ENCODE measurements at places on chromosomes 4 and X. TPM values are rescaled to one million over a fixed set of nuclear protein-coding genes. Genes with fewer than 3 reads are reported as not detected.

BMP3 gene
- not detected for total RNA-seq

RIPPLY1 gene
- total RNA-seq = not detected

MED28 gene
- total RNA-seq = 10.9 TPM

PGRMC1 gene
- 124 TPM for total RNA-seq

ERAS gene
- not detected for total RNA-seq

ABCD1 gene
- total RNA-seq = 16.3 TPM

MUC7 gene
- not detected for total RNA-seq

IL2RG gene
- not detected for total RNA-seq

PAGE5 gene
- not detected for total RNA-seq

GAB3 gene
- total RNA-seq = 6.9 TPM

DNA sequence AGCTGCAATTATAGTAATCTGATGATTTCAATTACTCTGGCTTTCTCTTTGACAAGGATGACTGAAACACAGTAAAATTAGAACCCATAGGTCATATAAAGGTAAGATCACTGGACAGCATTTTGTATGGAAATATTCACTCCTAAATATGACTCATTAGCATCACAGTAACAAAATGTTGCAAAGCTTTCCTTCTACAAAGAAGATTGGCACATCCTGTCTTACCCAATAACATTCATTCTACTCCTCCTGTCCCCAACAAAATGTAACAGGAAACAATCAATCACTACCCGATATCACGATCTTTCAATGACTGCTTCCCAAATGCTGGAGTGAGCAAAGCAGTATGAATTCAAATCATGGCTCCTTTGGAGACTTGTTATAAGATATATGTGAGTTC is 95.3 kb downstream of the FANCB start:
- DNase-seq = peak; percentile 69

GRCh38 chr4:109113521-109113920 is 188.9 kb downstream of the COL25A1 start:
- no peak for DNase-seq

DNA sequence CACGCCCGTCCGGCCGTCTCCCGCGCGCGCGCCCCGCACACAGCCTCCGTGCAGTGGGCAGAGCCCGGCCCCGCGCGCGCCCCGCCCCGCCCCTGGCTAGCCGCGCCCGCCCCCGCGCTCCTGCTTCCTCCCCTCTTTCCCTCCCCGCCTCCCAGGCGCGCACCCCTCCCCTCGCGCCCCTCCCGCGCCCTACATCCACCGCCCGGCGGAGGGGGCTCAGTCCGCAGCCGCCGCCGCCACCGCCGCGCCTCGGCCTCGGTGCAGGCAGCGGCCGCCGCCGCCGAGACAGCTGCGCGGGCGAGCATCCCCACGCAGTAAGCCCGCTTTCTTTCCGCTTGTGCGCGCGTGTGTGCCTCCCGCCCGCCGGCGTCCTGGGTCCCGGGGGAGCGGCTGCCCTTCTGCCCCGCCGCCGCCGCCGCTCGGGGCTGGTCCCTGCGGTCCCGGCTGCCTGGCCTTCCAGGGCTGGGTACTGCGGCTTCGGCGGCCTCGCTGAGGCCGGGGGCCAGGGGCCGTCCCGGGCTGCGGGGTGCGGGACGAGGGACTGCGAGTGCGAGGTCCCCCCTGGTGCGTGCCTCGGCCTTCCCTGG is at the start of gene FHL1:
Gene FHL1, plus strand, starts transcription at position 219 of the 587 bp plus-strand sequence.
- DNase-seq = peak; percentile 91

- no peak for DNase-seq
Observed at GRCh38 chr4:139672215-139672614, 6.6 kb downstream of the MGST2 start.

- no peak for DNase-seq
Observed at GRCh38 chr4:122364700-122365404, 14.0 kb upstream of the ADAD1 start.

DNA sequence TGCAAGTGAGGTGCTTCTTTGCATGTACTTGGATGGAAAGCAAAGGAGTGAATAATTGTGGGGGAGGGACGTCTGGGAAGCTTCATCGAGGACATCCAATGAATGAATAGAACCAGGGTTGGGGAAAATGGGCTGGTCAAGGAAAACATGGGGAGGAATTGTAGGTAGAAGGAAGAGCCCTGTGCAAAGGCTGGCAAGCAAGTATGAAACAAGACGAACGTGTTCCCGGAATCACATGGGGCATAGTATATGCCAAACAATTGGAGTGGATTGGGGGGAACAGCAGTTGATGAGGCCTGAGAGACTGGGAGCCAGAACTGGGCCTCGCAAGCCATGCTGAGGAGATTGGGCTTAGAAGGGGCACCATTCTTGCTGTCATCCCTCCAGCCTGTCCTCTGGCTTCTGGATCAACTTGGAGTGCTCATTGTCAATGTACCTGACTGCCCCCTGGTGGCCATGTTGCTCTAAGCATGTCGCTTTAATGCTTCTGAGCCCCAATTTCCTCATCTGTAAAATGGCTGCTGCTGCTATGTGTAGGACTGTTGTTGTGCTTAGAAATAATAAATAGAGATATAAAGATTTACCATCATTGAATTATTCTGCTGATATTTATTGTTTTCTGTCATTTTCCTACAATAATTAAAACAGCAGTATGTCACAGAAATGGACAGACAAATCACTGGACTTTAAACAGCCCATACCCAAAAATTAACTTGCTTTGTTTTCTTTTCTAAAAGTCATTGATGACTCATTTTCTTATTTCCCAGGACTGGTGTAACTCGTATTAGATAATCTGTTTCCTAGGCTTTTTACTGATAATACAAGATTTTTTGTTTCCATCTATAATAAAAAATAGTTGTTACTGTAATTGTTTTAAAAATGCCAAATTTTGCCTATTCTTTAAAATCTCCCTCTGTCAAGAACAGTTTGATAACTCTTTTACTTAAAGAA is 66.4 kb downstream of the JADE3 start:
- peak; percentile 27 for DNase-seq

GRCh38 chrX:42955349-42955748 is 177.4 kb upstream of the PPP1R2C start:
- DNase-seq = no peak

DNA sequence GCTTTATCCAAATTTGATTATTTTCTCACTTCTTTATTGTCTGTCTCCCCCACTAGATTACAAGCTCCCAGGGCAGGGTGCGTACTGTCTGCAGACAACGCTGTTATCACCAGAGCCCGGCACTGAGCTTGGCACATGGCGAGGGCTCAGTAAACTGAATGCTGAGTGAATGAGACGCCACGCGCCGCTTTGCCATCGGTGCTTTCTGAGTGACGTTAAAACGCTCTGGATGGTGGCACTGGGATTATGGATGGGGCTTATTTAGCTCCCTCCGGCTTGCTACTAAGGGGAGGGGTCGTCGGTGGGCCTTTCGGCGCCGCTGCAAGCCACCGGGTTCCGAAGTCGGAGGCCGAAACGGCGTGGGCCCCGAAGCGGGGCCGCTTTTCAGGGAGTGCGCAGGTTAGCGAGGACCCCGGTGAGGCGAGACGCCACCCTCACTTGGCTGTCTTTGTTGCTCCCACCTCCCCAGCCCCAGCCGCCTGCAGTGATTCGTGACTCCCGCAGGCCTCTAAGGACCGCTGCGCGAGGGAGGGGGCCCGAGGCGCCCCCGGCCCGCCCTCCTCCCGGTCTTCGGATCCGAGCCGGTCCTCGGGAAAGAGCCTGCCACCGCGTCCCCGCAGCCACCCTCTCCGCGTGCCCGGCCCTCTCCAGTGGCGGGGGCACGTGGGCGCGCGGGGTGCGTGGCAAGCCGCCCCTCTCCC is 569 bp upstream of the FHL1 start:
- DNase-seq = peak; percentile 88

GRCh38 chrX:30653415-30654131 is at the start of gene GK:
Gene GK (plus strand): TSS chrX:30653423. CDS start chrX:30653538, 115 bp downstream.
- DNase-seq = no peak

DNA sequence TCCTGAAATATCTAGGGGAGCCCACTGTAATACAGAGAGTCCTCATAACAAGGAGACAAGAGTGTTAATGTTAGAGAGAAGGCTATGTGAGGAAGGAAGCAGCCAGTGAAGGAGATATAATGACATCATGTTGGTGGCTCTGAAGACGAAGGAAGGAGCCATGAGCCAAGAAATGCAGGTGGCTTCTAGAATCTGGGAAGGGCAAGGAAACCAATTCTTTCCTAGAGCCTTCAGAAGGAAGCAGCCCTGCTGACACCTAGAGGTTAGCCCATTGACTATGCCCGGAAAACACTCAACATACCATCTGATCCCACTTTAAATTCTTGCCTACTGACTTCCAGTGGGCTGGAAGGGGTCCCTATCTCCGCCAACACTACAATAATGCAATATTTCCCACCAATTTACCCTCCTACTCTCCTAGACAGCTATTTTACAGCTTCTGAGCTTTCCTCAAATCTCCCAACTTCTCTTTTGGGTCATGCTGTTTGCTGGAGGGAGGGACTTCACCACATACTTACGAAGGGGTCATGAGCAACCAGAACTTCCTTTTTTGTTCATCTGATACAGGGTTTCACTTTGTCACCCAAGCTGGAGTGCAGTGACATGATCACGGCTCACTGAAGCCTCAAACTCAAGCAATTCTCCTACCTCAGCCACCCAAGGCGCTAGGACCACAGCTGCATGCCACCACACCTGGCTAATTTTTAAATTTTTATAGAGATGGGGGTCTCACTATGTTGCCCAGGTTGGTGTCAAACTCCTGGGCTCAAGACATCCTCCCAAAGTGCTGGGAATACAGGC is 25.2 kb upstream of the G3BP2 start:
- peak; percentile 19 for DNase-seq

DNA sequence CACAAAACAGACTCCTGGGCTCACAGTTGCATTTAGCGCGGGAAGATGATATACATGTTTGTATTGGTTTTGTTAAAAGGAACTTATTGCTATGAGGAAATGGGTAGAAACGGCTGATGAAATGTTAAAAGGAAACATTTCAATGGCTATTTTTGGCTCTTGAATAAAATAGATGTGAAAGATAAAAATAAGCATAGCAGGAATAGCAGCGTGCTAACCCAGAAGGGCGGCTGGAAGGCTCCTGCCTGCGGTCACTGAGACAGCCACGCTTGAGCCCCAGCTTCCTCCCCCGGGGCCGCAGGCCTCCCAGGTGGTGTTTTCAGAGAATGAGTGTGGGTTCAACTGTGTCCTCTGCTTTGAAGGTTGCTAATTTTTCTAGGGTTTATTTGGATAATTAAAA is 35.0 kb upstream of the CLCN4 start:
- no peak for DNase-seq

DNA sequence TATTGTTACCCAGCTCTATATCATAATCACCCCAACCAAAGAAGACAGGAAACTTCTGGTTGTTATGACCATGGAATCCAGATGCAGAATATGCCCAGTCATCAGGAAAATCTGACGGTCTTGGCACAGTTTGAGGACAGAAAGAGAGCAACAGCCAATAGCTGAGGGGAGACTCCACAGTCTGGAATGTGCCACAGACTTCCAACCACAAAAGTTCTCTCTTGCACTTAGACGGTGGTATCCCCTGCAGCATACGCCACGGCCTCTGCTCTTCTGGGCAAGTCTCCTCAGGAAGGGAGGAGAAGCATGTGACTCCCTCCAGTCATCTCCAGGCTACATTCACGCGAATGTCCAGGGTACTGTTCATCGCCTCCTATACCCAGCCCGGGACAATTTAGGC is 18.4 kb downstream of the ZNF827 start:
- peak; percentile 88 for DNase-seq

DNA sequence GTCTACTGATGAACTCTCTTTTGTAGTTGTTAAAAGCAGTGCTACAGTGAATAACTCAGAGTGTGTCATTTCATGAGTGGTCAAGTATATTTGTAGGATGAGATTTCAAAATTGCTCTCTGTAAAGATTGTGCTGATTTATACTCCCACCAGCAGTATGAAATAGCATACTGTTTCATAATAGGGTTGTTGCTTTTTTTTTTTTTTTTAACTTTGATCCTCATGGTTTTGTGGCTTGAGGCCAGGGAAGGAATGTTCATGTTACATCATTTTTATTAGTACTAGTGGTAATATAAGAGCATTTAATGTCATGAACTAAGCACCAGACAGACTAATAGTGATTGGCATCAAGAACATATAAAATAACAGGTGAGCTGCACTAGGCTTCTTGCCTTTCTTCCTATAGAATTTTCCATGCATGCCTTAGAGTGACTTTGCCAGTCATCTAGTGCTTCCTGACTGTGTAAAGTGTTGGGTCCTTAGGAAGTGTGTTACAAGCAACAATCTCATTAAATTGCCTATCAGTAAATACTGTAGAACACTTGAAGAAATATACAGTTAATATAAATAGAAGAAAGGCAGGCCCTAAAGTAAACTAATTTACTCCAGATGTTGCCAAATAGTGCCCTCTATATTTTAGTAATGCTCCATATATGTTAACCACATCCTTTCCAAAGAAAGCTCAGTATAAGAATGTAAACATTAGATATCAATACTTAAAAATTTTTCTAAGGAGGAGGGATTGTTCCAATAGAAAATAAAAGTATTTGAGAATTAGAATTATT is 38.6 kb upstream of the MSMO1 start:
- no peak for DNase-seq

GRCh38 chrX:68843992-68844391 is 15.2 kb downstream of the EFNB1 start:
- DNase-seq = peak; percentile 23

DNA sequence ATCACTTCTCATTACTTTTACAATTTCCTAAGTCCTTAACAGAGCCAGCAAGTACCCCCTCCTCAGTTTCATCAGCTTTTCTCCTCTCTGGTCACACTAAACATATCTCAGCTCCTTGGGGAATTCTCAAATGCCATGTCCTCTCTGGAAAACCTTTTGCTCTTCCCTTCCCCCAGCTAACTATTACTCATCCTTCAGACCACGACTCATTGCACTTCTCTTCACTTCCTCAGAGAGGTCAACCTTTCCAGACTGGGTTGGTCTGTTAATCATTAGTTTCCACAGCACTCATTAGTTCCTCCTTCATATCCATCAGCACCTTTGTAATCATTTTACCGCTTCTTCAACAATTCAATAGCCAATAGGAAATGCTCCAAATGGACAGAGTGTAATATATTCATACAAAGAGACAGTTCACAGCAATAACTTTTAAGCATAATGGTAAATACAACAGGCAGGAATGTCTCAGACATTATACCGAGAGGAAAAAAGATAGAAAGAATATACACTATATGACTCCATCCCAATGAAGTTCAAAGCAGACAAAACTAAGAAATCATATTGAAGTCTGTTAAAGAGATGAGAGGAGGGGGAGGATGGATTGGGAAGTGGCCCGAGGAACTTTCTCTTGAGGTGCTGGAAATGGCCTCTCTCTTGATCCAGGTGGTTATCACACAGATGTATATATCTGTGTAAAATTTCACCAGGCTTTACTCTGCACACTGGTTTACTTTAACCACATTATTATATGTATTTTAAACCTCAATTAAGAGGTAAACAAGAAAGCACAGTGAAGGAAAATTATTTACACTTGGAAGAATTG is 39.6 kb downstream of the DDX60L start:
- DNase-seq = peak; percentile 55

- no peak for DNase-seq
Observed at GRCh38 chr4:140581078-140581477, 12.3 kb upstream of the UCP1 start.

DNA sequence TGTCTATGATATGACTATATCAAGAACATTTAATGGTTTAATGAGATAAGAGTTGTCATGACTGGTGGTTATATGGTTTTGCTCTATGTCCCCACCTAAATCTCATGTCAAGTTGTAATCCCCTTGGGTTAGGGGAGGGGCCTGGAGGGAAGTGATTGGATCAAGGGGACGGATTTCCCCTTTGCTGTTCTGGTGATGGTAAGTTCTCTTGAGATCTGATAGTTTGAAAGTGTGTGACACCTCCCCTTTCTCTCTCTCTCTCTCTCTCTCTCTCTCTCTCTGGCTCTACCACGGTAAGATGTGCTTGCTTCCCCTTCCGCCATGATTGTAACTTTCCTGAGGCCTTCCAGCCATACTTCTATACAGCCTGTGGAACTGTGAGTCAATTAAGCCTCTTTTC is 803.4 kb downstream of the TRIML1 start:
- DNase-seq = no peak

Data from osteoblast (primary cell).